ENCODE measurements at places on chromosomes 2 and 18.

GRCh38 chr2:9738535-9739496 is 104.5 kb upstream of the TAF1B start:
- DNase-seq = peak; percentile 49

GRCh38 chr2:224551693-224552092 is 33.5 kb downstream of the CUL3 start:
- no peak for DNase-seq

DNA sequence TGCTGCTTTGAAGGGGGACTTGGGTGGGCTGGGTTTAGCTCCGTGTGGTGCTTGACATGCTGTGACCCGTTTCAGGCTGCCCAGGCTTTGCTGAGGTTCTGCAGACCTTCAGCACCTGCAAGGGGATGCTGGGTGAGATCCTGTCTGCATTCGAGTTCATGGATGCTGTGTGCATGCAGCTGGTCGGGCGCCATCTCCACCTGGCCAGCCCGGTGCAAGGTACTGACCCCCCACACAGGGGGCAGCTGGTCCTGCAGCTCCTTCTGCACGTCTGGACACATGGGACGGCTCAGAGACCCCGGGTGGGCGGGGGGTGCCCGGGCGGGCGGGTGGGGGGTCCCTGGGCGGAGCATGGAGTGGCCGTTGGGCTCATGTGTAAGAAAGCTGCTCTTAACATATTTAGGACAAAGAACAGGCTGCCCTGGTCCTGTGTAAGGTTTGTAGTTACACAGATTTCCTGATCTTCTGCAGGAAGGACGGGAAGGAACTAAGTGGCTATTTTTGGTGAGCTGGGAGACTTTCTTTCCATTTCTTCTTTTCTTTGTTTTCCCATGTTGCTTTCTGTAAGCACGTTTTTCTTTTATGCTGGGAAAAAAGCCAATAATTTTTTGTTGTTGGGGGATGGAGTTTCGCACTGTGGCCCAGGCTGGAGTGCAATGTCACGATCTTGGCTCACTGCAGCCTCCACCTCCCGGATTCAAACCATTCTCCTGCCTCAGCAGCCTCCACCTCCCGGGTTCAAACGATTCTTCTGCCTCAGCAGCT is 15.8 kb downstream of the D2HGDH start:
- DNase-seq = no peak

- DNase-seq = no peak
Observed at GRCh38 chr2:11024259-11024645, 112.5 kb downstream of the KCNF1 start.

GRCh38 chr2:225171350-225171749 is 129.1 kb upstream of the DOCK10 start:
- DNase-seq = no peak

GRCh38 chr18:681985-682384 is 24.5 kb downstream of the TYMS start:
- DNase-seq = no peak

GRCh38 chr2:241818943-241819270 is 9.9 kb downstream of the NEU4 start:
- DNase-seq = no peak

DNA sequence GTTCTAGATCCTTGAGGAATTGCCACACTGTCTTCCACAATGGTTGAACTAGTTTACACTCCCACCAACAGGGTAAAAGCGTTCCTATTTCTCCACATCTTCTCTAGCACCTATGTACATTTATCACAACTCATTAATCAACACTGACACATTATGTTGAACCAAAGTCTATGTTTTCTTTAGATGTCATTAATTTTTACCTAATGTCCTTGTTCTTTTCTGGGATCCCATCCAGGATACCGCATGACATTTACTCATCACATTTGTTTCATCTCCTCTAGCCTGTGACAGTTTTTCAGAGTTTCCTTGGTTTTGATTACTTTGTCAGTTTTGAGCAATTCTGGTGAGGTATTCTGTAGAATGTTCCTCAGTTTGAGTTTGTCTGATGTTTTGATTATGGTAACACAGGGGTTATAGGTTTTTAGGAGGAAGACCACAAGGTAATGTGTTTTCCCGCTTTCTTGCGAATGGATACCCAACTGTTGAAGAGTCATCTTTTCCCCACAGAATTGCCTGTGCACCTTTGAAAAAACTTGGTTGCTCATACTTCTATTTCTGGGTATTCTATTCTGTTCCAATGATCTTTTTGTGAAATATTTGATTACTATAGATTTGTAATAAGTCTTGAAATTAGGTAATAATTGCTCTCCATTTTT is 3.0 kb upstream of the UGT1A9 start:
- no peak for DNase-seq

DNA sequence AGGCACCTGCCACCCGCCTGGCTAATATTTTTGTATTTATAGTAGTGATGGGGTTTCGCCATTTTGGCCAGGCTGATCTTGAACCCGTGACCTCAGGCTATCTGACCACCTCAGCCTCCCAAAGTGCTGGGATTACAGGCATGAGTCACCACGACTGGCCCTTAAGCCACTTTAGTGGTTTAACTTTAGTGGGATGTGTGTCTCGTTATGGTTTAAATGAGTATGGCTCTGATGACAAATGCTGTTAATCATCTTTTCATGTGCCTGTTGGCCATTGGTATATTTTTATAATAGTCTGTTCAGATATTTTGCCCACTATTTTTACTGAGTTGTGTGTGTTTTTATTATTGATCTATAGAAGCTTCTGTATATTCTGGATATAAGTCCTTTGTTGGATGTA is 205.9 kb downstream of the MYO1B start:
- DNase-seq = no peak

DNA sequence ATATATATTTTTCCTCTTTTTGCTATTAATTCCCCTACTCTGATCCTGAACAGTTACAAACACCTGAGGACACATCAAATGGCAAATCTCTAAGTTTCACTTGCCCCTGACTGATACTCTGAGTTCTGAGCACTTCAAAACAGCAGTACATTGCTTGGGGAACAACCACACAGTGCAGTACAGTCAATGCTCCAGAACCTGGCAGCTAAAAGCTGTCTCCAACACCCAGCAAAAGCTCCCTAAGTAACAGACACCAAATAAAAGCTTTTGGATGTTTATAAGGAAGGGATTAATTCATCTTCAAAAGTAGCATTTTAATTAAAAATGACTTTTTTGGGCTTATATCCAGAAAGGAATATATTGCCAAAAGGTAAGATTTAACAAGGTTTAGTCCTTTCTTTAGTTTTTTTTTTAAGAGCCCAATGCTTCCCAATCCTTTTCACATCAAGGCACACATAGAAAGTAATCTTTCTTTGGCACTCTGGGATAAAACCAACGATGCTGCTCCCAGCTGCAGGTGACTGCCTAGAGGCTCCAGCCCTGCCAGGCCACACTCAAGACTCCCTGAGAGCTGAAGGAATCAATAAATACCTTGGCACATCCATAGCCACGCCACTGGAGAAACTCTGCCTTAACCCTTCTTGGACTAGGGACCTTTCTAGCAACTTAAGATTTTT is 164.9 kb upstream of the ZFP36L2 start:
- DNase-seq = no peak

GRCh38 chr2:204984518-204984917 is 439.2 kb downstream of the PARD3B start:
- no peak for DNase-seq

GRCh38 chr2:103295591-103295990 is 533.8 kb downstream of the TMEM182 start:
- no peak for DNase-seq

DNA sequence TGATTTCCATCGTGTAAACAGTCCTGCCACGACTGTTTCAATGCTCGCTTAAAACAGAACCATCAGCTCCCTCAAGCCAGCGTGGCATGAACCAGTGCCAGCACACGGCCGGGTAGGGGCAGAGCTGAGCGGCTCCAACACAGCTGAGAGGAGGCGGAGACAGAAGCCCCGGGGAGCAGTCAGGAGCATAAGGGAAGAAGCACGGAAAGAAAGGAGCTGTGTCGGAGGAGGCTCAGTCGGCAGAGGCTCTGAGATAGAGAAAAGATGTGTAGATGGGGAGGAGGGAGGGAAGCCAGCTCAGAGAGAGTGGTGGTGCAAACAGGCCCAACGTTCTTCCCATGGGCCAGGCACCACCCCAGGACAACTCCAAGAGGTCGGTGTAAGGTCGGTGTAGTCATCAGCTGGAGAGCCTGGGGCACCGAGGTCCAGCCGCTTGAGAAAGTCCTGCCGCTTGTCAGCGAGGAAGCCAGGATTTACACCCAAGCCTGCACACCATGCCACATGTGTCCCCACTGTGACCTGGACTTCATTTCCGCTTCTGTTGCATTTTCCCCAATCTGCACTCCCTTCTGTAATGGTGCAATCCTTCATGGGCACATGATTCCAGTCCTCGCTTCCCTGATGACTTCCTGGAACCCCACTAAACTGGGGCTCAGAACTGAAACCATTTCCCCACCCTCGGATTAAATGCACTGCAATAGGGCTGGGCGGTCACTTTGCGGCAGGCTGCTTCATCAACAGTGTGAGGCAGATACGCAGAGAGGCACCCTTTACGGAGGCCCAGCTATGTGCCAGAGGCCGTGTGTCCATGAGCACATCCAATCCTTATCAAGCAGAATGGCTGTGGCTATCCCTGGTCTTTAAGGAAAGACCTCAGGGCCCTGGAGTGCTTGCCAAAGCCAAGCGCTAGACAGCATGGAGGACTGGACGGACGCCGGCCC is 43.5 kb downstream of the CYP27C1 start:
- DNase-seq = no peak

DNA sequence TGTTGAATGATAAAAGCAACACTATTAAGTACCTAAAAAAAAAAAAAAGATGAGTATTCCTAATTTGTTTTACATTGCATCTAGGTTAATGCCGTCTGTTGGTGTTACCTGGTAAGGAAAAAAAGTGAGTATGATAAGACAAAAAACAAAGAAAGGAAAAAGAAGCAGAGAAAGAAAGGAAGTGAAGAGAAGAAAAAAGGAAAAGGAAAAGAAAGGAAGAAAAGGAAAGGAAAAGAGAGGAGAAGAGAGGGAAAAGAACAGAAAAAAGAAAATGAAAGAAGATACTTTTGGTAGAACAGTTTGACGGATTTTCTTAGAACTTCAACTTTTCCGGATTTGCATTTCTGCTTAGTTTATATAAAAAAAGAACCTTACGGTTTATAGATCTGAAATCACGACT is 387.9 kb downstream of the METTL4 start:
- no peak for DNase-seq

- peak; percentile 59 for DNase-seq
Observed at GRCh38 chr2:113240150-113240914, 38.4 kb downstream of the PAX8 start.

GRCh38 chr2:68375582-68375981 is 10.5 kb downstream of the PLEK start:
- DNase-seq = no peak

DNA sequence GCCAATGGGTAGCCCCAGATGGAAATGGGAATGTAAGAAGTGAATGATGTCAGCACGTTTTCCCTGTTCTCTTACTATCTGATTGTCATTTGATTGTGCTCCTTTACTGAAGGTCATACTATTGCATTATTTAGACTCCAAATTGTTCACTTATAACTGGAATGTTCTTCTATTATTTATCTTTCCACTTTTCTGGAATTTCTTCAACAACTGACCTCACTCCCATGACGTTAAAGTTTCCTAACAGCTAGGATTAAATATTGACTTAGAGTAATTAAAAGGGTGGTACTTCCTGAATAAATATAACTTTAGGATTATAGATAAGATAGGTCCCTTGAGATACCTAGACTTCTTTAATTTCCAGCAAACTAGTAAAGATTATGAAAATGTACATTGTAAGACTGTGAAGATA is 10.9 kb upstream of the GULP1 start:
- DNase-seq = no peak

DNA sequence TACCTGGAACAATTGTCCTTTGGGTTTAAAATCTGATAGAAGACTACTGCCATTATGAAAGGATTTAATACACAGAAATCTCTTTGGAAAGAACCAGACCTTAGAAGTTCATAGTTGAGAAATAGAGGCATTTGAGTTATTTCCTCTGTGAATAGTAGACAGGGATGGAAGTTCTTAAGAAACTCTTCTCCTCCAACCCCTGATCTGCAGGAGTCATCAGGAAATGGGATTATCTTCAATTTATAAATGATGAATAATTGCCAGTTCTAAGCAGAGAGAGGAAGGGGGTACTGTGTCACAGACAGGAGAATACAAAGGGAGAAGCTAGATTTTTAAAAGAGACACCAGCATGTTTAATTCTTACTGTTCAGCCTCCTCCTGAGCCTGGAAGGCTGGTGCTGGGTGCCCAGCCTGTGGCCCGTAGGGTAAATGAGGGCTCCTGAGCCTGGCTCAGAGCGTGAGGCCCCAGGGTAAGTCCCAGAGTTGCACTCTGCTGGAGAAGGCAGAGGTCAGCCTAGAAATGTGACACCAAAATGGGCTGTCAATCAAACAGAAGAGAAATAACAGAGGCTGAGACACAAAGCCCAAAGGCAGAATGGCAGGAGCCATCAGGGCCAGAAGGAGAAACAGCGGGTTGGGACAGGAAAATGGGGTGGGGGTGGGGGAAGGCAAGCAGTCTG is 58.2 kb upstream of the PKDCC start:
- no peak for DNase-seq

- DNase-seq = no peak
Observed at GRCh38 chr18:6280211-6280743, 134.4 kb downstream of the L3MBTL4 start.

DNA sequence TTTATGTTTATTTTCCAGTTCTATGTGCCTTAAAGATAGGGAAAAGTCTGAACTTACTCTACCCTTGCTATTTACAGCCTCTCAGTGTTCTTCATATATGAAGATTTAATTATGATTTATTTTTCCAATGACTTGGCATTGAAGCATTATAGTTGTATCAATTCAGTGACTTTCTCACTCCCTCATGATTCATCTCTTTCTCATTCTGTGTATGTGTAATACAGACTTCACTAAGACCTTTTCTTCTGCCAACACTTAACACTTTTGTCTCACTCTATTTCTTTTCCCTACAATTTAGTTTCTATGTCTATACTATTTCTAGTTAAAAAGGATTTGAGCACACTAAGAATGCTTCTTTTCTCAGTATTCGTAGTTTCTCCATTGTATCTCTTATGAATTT is 1470.3 kb upstream of the ACVR2A start:
- DNase-seq = no peak

DNA sequence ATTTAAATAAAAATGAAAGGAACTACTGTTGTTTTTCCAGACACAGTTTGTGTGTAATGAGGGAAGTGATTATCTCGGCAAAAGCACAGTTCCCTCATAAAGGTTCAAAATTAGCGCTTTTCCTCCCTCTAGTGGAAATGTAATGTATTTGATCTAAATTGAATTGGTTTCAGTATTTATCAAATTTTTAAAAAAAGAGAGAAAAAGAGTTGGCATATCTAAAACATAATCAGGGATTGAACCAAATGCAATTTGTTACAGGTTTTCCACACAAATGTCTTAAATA is 37.5 kb downstream of the CMPK2 start:
- DNase-seq = peak; percentile 73

Measured in common myeloid progenitor, CD34-positive (primary cell).